ENCODE measurements at places on chromosomes 3 and 15.

GRCh38 chr3:126495786-126496185 lies 20.1 kb upstream of the ZXDC start:
- no peak for DNase-seq

DNA sequence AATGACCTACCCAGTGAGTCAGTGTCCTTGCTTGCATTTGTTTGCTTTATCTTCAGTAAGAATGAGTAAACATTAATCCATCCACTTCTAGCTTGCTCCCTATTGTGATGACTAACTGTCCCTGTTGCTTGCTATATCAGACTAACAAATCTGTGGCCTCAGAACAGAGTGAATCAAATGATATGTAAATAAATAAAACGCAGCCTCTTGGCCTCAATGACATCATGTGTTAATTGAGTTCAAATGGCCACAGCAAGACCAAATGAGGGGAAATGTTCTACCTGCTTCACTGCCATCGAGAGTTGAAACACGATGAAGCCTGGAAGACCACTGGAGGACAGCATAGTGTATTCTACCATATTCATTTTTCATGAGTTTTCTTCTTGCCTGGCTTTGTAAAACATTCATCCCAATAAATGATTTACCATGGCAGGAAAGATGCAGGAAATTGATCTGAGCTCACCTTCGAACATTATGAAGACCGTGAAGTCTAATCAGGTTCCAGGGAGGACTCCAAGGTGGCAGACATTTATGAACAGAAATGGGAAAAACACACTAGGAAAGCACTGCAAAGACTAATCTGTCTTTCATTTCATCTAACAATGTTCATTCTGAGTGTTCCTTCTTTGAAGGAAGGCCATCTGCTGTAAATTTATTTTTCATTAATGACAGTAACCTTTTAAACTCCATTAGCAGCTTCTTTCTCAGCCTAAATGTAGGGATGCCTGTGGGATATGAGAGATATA lies 1144.5 kb downstream of the TUSC7 start:
- no peak for DNase-seq

DNA sequence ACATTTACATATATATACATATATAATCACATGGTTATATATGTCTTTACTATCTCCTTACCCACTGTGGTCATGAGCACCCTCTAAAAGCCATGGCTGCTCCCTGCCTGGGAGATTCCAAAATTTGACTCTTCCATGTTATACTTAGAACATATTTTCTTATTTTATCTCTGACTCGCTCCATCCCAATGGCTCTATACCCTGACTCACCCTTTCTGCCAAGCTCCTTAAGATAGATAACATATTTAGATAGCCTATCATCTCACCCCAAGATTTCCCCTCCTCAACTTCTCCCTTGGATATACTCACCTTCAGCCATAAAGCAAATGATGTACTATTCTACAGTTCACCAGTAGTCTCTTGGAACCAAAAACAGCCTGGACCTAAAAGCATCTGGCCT lies 65.1 kb downstream of the CD200R1L start:
- DNase-seq: no peak

GRCh38 chr3:140467104-140467577 lies 210.7 kb upstream of the TRIM42 start:
- no peak for DNase-seq

- no peak for DNase-seq
Observed at GRCh38 chr3:37577697-37578096, 284.0 kb upstream of the CTDSPL start.

GRCh38 chr3:71718072-71718471 lies 7.1 kb downstream of the EIF4E3 start:
- DNase-seq: no peak
